ENCODE measurements at places on chromosomes 7 and 10.

GRCh38 chr7:93117327-93117726, 452 bp downstream of the SAMD9 start:
- DNase-seq, result no peak

DNA sequence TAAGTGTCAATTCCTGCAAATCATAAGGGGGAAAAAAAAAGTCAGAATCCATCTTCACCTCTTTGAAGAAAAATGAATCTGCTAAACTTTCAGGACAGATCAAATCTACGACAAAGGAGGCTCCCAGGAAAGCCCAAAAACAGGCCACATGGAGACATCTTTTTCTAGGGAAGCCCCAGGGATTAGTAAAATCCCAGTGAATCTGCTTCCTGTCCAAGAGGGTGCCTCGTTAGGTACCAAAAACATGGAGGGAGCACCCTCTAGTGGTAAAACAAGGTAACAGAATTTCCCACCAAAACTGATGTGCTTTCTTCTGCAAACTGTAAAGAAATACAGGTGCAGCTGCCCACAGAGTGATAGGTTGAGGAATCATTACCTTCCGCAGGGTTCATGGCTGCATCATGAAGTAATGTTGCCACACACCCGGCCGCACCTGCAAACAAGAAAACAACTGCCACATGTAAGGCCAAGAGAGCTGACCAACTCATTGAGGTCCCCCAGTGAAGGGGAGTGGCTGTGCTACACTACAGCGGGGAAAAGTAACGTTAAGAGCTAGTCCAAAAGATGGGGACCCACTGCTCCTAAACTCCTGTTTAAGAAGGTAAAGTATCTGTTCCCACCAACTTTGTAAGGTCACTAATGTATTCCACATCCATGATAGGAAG, 7.9 kb downstream of the SLC25A28 start:
- DNase-seq, result no peak

GRCh38 chr10:117410557-117410956, 35.3 kb upstream of the PDZD8 start:
- DNase-seq, result no peak

DNA sequence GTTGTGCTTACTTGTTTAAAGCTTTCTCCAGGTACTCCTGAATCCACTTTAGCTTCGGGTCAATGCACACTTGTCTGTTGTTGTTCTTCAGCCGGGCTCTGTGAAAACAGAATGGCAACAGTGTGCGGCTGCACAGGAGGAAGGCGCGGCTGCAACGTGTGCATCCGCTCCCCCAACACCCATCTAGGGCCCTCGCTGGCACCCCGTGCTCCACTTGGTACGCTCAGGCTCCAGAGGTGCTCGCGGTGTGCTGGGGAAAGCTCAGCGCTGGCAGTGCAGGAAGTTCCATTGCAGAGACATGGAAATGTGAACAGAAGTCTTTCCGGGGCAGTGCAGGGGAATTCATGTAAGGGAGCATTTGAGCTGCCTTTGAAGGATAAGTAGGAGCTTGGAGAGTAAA, 6.3 kb downstream of the CXCL12 start:
- no peak for DNase-seq
